Muscle of back (tissue), 13 donors: ENCODE measurements at places on chromosomes 7 and 10. TPM values are rescaled to one million over a fixed set of nuclear protein-coding genes. Genes with fewer than 3 reads are reported as not detected.
A peak's percentile ranks its signal among the peaks of the same experiment; 100 is the strongest.

The MOGAT3 gene
- not detected for polyA plus RNA-seq

- DNase-seq = no peak
Observed at GRCh38 chr10:73968098-73968521, 29.8 kb upstream of the VCL start.

DNA sequence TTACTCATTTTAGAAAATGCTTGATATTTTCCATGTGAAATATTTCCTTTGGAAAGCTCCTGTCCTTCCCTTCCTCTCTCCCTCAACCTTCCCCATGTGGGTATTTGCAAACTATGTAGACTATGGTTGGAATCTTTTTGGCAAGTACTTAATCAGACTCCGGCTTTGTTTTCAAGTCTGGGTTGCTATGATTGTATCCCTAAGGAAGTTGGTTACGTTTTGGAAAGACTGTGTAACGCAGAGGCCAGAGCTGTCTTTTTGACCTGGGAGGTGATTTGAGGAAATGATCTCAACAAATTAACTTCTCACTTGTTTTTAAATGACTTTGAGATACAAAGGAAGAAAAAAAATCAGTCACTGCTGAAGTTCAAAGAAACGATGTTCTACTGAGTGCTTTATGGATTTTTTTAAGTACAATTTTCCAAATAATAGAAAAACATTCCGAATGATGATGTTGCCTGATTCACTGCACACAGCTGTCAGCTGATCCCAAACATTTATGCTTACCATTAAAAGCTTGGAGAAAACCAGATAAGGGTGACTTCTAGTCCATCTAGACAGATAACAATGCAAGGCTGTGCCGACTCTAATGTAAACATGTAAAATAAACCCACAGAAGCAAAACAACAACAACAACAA, 145.5 kb upstream of the CELF2 start:
- DNase-seq = peak; percentile 91

GRCh38 chr10:11237571-11237970, 219.9 kb downstream of the CELF2 start:
- no peak for DNase-seq
